ENCODE measurements at places on chromosomes 4 and X.

- no peak for DNase-seq
Measured at GRCh38 chr4:43766648-43767047, 682.0 kb downstream of the KCTD8 start.

- no peak for DNase-seq
Measured at GRCh38 chr4:38176165-38176564, 216.0 kb downstream of the PTTG2 start.

DNA sequence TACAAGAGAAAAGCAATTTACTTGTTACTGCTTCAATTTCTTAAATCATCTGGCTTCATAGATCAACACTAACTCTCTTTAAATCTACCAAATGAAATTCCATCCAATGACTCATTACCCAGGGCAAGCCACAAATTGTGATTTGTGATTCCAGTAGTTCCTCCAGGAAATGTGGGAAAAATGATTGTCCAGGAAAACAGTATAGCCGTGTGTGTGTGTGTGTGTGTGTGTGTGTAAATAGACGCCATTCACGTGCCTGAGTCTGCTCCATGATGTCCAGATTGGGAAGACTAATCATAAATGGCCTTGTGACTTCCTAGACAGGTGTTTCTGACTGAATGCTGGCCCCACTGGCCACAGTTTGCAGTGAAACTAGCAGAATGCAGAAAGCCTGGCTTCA is 121.3 kb downstream of the HS6ST2 start:
- no peak for DNase-seq

GRCh38 chr4:22493523-22493922 is 22.3 kb downstream of the ADGRA3 start:
- DNase-seq, result no peak

DNA sequence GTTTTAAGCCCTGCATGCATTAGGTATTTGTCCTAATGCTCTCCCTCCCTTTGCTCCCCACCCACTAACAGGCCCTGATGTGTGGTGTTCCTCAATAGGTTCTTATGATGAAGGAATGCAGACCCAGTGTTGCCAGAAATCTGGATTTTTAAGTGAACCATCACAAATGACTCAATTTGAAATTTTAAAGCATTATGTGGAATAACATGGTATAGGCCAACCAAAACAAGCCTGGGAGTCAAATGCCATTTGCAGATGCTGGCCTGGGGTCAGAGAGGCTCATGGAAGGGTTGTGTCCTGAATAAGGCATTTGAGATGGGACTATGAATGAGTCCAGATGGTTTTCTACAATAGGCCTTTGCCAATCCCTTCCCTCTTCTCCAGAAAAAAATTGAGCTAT is 179.6 kb downstream of the SHROOM3 start:
- DNase-seq, result no peak

GRCh38 chr4:53713767-53714166 is 122.5 kb upstream of the LNX1 start:
- DNase-seq, result no peak

DNA sequence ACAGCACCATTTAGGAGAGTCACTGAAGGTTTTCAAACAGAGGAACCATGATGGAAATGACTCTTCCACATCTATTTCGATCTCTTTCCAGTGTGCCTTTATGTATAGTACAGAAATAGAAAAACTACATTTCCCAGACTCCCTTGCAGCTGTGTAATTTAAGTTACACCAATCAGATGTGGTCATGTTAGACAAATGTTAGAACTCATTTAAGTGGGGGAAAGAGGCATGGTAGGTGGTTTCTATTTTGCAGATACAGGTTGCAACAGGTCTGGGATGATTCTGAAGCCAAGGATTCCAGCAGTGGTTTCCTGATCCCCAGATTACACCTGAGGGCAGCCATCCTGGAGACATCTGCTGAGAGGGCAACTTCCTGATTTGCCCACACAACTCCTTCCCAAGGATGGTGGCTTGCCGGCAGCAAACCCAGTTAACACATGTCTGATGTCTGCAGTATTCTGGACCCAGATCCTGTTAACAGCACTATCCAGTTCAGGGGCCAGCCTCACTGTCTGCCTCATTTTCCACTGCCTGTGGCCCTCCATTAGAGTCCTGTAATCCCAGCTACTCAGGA is 38.7 kb upstream of the PDK3 start:
- no peak for DNase-seq

DNA sequence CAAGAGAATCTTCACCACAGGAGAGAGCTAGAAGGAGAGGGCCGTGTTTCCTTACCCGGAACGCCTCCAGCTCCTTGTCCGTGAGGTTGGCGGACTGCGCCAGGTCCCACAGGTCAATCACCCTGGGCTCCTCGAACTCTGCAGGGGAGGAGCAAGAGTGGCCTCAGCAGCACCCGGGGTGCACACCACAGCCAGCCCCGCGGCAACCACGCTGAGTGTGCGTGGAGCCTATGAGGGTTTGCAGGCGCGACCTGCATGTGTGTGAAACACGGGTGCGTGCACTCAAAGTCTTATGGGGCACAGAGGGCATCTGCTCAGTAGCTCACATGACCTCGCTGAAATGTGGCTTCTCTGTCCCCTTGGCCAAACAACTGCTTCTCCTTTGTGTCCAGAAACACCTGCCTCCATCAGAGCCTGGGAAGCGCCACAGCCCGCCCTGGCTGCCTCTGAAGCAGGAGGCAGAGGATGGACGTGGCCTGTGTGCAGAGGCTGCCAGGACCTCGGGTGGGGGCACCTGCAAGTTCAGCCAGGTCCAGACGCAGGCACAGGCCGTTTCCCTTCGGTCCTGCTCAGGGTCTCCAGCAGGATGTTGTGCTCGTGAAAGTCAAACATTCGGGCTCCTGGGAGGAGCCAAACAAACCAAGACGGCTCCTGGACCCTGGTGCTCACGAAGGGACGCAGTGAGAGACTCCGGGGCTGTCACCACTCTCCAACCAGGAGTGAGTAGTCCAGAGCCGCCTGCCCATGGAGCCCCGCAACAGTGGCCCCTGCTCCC is 16.0 kb downstream of the LRPAP1 start:
- no peak for DNase-seq

DNA sequence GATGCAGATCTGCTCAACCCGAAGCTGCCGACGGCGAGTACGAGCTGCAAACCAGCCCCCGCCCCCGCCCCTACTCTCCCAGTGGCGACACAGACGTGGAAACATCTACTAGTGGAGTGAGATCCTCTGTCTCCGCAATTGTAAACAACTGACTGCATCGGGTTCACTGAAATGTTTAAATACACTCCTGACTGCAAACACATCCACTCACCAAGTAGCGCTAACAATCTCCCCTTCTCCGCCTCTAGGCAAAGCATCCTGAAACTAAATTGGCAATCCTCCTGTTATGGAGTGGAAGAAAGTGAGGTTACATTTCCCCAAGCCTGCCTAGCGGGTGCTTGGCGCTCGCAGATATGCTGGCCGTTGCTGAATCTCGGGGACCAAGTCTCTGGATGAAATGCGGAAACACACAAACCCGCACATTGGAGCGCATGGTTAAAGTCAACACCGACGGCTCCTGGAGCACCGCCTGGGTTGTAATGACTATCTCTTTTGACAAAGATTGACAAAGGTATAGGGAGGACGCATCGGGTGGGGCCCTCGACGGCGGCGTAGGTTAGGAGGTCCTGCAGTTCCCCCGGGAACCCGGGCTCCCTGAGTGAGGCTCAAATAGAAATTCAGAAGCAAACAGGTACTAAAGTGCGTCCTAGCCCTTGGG is 117.0 kb upstream of the TEX13C start:
- no peak for DNase-seq

GRCh38 chrX:9611436-9612145 is 146.7 kb downstream of the TBL1X start:
- no peak for DNase-seq

DNA sequence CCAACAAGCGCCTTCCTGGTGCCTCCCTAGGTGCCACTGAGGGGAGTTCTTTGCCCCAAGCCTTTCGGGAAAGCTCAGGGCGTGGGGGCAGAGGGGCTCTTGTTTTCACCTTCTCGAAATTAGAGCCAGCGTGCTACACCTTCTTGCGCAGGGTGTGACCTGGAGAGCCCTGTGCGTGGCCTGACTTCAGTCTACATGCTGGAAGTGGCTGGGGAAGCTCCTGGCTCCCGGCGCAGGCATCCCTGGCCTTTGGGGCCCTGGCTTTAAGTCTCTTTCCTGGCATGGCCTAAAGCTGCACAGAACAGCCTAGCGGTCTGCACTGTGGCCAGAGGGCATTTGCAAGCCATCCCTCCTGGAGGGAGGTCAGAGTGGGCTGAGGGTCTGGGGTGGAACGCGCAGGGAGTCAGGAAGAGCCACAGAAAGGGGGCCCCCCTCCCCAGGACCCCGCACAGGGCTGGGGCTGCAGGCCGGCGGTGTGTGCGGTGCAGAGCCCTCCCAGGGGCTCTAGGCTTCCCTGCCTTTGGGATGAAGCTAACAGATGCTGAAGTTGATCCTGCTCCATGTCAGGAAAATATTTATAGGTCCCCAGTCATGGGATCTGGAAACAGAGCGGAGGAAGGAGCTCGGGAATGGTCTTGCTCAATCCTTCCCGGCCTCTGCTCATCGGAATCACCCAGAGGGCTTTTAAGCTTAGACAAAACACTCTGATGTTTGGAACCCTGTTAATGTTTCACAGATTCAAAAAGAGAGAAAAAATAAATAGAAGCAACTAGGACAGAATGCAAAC is 781 bp upstream of the SPON2 start:
- no peak for DNase-seq

GRCh38 chr4:187965726-187966125 is 29.8 kb upstream of the ZFP42 start:
- DNase-seq, result no peak

DNA sequence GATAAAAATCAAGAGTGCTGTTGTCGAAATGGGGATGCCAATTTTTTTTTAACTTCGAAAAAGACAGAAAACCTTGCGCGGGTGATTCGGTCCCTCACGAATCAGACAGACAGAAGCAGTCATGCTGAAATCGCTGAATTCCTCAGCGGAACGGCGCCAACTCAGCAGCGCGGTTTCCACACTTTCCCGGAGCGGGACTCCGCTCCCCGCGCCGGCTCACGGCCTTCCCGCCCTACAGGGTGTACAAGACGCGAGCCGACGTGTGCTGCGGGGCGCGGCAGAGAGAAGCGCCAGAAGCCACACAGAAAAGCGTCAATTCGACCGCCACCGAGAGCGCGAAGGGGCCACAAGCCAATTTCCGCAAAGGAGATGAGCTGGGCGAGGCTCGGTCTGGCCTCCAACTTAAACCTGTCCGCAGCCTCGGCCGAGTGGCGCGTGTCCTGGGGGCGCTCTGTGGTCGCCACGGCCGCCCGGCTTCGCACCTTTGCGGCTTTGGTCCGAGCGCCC is 1.3 kb downstream of the NEXMIF start:
- no peak for DNase-seq

GRCh38 chrX:8254401-8254800 is 83.3 kb upstream of the VCX2 start:
- DNase-seq, result no peak

GRCh38 chr4:168811207-168811606 is 198.8 kb downstream of the CBR4 start:
- no peak for DNase-seq

DNA sequence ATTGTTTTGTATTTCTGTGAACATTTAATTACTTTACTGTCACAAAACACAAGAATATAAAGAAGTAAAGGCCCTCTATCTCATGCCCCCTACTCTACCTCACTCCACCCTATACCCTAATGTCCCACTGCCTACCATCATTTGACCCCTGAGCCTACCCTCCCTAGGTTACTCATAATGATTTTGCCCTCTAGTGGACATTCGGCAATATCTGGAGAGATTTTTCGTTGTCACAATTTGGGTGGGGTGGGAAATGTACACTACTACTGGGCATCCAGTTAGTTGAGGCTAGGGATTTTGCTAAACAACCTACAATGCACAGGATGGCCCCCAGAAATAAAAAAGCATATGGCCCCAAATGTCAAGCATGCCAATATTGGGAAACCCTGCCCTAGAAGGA is 10.2 kb downstream of the TEX13A start:
- no peak for DNase-seq

- DNase-seq, result no peak
Measured at GRCh38 chrX:81259714-81260395, 58.0 kb downstream of the SH3BGRL start.

GRCh38 chrX:14354521-14354920 is 174.8 kb upstream of the GLRA2 start:
- no peak for DNase-seq

DNA sequence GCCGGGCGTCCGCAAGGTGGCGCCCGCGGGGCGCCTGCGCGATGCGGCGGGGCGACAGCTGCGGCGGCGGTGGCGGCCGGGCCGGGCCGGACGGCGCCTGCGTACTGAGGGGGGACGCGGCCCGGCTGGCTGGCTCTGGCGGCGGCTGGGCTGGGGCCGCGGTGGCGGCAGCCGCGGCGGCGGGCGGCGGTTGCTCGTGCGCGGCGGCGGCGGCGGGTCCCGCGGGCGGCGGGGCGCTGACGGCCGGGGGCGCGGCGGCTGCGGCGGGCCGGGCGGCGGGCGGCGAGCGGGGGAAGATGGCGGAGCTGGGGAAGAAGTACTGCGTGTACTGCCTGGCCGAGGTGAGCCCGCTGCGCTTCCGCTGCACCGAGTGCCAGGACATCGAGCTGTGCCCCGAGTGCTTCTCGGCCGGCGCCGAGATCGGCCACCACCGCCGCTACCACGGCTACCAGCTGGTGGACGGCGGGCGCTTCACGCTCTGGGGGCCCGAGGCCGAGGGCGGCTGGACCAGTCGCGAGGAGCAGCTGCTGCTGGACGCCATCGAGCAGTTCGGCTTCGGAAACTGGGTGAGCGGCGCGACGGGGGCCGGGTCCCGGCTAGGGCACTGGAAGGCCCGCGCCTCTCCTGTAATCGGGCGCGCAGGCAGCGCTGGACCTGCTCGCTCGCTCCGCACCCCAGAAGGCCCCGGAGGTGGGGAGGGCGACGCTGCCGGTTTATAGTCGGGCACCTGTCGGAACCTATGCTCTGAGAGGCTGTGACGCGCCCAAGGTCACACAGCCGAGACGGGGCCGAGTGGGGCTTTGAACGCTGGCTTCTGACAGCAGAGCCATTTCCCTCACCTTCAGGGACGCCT is at the start of gene TADA2B:
Gene TADA2B (plus strand): TSS at position 89 of the 853 bp plus-strand sequence. CDS start 208 bp downstream, at position 297.
- peak; percentile 44 for DNase-seq

DNA sequence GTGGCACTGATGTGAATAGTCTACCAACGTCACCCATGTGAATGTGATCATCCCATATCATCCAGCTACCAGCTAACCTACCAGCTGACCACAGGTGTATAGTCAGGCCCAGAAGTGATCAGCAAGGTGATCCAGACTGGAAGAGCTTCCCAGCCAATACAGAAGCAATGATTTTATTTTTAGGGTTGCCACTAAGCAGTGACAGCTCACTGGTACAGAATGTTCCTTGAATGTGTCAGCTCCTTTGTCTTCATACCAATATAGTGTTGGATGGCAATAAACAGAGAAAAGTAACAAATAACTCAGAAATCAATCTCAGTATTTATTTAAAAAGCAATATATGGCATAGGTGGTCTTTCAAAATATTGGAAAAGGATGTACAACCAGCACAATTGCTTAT is 361.8 kb upstream of the CPEB2 start:
- DNase-seq, result no peak

- DNase-seq, result no peak
Measured at GRCh38 chrX:18864390-18864920, 119.5 kb downstream of the PHKA2 start.

DNA sequence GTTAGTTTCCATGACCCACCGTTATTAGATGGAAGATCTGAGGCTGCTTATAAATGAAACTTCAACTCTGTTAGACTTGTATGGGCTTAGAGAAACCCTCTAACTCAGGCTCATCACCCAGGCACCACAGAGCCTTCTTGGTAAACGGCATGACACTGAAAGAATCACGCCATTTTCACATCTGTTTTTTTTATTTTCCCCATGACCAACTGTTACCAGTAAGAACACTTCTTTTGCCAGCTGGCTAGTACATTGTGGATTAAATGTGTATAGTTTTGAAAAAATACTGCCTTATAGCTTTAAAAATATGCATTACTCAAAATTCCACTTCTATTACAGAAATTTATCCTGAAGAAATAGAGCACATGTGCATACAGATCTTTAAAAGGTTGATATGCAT is 48.0 kb upstream of the APELA start:
- no peak for DNase-seq

All from effector CD4-positive, alpha-beta T cell (primary cell).